Kasumi-1 (cell line): ENCODE measurements at places on chromosomes 12 and 14.
A peak's percentile ranks its signal among the peaks of the same experiment; 100 is the strongest.

GRCh38 chr14:55077170-55078151 lies 26.0 kb downstream of the MAPK1IP1L start:
- no peak for DNase-seq

DNA sequence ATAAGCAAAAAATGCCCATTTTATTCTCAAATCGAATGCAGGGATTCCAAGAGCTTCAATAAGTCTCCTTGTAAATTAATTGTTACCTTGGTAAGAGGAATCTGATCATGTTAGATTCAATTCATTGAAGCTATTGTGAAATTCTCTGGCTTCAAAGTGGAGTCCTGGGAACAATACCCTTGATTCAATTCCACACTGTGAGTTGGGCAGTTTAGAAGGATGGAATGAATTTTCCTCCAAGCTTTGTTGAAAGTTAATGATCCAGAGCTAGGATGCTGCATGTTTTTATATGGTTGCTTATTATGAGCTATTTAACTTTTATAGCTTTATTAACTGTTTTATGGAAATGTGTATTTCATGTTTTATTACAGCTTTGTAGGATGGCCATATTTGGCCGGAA lies 89.9 kb upstream of the IGF1 start:
- DNase-seq = no peak

GRCh38 chr12:109385339-109386058 lies 37.8 kb downstream of the MYO1H start:
- DNase-seq = peak; percentile 71

DNA sequence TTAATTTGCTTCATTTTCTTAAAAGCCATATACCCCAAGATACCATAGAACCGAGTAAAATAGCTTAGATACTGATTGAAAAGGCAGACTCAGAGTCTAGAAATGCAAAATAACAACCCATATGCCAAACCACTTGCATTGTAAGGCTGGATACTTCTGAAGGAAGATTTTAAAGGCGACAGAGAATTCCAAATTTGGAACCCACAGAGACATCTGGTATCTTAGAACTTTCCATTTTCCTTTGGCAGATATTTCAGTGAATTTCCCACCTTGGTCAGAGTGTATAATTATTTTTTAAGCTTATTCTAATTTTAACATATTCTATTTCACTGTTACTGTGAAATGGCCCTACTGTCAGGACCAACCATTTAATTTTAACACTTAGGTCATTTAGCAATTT lies 186.4 kb upstream of the E2F7 start:
- no peak for DNase-seq

GRCh38 chr12:80823393-80823792 lies 106.7 kb downstream of the MYF5 start:
- DNase-seq = no peak

DNA sequence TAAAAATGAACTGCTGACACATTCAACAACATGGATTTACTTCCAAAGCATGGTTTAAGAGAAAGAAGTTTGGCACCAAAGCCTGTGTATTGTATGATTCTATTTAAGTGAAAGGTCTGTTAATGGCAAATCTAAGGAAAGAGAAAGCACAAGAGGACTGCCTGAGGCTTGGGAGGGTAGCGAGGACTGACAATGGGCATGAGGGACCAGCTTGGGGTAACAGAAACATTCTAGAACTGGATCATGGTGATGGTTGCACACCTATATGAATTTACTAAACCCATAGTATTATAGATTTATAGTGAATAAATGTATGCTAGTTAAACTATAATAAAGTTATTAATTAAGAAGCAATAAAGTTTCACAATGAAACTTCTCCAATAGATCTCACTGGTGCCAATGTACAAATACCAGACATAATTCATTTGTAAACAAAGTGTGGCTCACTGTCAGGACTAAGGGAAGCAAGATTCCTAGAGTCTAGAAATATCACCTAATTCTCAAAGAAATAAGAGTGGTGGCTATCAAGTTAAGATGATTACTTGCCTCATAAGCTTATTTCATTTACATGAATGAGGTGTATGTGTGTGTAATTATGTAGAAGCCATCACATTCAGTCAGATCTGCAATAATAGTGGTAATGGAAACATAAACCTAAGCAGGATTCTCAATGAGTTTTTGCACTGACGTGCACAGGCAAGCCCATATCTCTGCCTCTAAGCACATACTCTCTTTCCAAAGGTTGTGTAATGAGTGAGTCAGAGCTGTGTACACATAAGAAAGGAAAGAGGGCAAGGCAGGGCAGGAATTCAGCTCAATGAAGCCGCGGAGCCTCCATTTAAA lies 353.4 kb downstream of the KCNH5 start:
- DNase-seq = peak; percentile 2
